ENCODE measurements at places on chromosomes 1 and 21. TPM values are rescaled to one million over a fixed set of nuclear protein-coding genes. Genes with fewer than 3 reads are reported as not detected.
A peak's percentile ranks its signal among the peaks of the same experiment; 100 is the strongest.

CCDC27 gene
- polyA plus RNA-seq, result not detected

LEFTY2 gene
- not detected for polyA plus RNA-seq

DNA sequence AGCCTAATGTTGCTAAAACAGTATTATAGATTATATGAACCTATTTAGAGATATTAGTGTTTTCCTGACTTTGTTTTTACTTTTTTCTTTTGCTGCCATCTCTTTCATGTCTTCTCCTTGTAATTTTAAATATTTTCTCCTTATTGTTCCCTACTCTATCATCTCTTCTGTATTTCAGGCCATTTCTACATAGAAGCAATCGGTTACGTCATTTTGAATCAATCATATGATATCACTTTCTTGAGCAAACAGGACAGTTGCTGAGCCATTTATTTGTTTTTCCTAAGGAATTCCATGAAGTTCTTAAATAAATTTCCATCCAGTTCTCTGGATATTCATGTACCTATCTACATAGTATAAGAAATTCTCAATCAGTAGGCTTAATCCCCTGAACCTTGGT lies 287.2 kb downstream of the NUF2 start:
- no peak for DNase-seq

DNA sequence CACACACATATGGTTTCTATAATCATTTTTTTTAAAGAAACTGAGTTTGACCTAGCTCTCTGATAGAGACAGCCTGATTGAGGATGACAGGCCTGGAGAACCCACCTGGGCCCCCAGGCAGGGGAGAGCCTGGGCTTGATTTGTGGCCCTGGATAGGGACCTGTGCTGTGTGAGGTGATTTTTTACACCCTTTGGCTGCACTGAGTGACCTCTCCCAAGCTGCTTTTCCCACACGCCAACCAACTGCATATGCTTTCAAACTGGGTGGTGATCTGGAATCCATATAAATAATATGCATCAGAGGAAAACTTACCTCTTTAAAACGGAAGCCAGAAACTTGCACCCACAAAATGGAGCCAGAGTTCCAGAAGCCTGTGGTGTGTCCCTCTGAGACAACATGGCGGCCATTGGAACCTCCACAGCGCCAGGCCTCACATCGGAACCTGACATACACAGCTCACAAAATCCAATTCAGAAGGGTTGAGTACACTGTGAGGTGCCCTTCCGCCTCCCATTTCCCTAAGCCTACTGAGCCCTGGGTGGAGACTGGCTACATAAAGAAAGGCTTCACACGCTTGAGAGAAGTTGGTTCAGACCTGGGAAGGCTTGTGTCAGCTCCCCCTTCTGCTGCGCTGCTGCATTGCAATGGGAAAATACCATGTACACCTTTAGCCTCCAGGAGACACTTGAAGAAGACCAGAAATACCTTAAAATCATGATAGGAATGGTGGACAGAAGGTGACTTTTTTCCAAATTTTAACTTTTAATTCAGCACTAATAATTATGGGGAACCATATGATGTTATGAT lies 160.7 kb downstream of the HHIPL2 start:
- peak; percentile 20 for DNase-seq

- no peak for DNase-seq
Observed at GRCh38 chr1:1426496-1427105, 5.5 kb upstream of the ANKRD65 start.

- DNase-seq, result no peak
Observed at GRCh38 chr1:116472431-116472961, 98.3 kb downstream of the CD58 start.

DNA sequence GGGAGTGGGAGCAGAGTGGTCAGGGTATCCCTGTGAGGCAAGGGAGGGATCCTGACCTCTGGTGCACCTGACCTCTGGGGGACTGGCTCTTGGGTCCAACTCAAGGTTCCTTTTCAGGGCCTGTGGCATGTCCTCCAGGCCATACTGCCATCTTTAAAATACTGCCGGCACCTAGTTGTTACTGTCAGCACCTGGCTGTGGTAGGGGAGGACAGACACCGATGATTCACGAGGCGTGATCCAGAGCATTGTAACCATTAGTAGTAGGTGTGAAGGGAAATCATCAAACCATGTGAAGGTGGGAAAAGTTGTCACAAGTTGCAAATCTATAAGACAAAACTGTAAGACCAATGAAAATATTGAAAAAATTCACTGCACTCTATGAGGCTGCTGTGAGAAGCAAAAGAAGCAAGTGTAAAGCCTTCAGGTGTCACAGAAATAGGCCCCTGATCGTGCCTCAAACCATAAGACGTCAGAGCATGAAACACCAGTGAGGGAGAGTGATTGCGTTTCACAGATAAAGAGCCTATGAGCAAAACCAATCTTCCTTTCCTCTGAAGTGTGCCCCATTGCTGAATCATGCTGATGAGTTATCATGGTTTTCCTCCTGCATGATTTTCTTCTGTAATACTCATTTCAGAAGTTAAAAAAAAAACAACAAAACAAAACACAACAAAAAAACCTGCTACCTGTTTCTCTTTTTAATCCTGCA lies 55.3 kb downstream of the CDC7 start:
- DNase-seq, result peak; percentile 32

DNA sequence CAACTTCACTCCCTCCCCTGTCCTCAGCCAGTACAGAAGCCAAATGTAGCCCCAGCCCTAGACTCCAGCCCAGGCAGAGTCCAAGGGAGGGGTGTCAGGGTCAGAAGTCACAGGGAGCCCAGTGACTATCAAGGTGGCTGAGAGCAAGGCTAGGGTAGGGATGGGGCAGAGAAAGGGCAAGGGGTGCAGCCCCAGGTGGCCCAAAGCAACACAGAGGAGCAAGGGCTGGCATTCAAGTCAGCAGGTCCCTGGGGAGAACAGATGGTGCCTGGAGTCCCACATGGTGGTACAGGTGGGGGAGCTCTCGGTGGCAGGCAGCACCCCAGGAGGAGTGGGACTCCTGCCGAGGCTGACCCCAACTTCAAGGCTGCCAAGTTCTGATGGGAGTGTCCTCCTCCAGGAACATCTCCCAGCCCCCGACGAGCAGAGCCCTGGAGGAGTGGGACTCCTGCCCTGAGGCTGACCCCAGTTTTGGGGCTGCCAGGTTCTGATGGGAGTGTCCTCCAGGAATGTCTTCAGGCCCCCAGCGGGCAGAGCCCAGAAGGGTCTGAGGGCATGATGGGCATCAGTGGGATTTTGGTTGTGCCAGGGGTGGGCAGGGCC lies 3.7 kb upstream of the DVL1 start:
- DNase-seq, result no peak

OXCT2 gene
- polyA plus RNA-seq, result 0.33 TPM

DNA sequence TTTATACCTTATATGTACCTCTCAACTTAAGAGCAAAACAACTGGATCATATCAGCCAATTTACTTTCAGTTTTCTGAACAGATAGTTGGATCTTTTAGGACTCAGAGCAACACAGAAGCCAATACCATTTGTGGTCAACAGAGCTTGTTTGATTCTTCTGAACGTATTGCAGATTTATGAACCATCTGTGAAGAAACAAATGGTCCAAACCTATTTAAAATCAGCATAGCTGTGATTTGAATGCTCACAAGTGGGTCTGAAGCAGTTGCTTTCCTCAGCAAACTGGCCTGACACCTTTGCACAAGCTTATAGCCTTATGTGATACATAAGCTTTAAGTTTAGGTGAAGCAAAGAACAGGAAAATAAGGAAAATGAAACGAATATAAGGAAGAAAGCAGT lies 147.6 kb downstream of the LRRIQ3 start:
- DNase-seq, result no peak

FCAMR gene
- not detected for polyA plus RNA-seq

- DNase-seq, result no peak
Observed at GRCh38 chr1:18419113-18419844, 61.5 kb upstream of the KLHDC7A start.

DNA sequence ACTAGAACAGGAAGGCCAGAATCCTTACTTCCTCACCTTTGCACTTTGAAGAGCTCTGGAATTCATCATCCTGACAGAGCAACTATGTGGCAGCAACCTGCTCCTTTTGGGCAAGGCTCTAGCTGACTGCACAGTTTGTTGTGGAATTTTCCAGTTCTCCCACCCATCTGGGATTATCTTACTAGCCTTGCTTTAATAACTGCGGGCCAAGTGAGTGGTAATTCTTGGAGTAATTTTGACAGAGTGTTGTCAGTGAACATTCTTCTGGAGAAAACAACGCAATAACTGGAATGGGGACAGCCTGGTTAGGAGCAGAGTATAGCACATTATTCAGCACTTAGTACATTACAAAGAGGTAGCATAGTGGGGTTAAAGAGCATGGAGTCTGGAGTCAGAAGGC lies 75.3 kb downstream of the NTMT2 start:
- DNase-seq, result no peak

KIF17 gene
- 1.0 TPM for polyA plus RNA-seq

KLHDC7A gene
- polyA plus RNA-seq, result 2.3 TPM

DNA sequence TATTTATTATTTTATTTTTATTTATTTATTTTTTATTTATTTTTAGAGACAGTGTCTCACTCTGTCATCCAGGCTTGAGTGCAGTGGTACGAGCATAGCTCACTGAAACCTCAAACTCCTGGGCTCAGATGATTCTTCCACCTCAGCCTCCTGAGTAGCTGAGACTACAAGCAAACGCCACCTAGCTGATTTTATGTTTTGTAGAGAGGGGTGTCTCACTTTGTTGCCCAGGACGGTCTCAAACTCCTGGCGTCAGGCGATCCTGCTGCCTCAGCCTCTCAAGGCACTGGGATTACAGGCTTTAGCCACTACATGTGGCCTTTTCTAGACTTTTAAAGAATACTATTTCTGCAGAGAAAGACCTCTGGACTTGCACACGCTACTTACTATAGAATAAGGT lies 61.3 kb upstream of the C1orf53 start:
- DNase-seq, result no peak

DNA sequence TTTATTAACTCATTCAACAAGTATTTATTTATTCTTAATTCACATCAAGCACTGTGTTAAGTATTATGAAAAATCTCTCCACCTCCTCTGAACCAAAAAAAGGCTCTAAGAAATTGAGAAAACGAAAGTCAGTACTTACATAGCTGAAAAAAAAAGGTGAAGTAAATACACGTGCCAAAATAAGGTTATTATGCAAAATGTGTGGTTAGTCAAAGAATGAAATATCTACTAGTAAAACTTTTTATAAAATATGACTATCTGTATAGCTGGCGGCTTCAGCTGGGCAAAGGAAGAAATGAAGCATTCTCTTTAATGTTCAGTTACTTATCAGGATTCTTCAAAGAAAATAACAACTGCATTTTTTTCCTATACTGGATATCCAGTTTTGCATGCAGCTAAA lies 35.5 kb upstream of the ASPM start:
- no peak for DNase-seq

OLFML3 gene
- polyA plus RNA-seq, result 6.6 TPM

GRCh38 chr1:111366256-111366655 lies 61.3 kb downstream of the OVGP1 start:
- no peak for DNase-seq

Measured in A549 (cell line).